ENCODE measurements at places on chromosomes 12 and 14.

GRCh38 chr14:56284641-56285040, 166.4 kb downstream of the PELI2 start:
- DNase-seq, result no peak

GRCh38 chr12:23340351-23340750, 609.1 kb downstream of the SOX5 start:
- DNase-seq, result no peak

DNA sequence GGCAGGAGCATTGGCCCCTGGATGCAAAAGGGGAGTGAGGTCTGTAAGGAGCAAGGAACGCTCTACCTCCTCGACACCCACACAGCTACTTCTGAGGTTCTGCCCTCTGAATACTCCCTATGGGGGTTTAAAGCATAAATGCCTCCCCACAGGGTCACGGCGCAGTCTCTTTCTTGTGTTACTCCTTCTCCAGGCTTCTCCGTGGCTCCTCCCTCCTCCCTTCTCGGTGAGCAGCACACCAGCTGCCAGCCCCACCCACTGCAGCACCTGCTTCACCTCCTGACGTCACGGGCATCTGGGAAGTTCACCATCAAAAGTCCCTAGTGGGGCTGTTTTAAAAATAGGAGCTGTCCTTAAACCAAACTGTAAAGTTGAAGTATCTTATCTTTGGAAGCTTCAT, 67.3 kb downstream of the SPTB start:
- DNase-seq, result no peak

GRCh38 chr14:56102941-56103340, 15.3 kb upstream of the PELI2 start:
- no peak for DNase-seq

DNA sequence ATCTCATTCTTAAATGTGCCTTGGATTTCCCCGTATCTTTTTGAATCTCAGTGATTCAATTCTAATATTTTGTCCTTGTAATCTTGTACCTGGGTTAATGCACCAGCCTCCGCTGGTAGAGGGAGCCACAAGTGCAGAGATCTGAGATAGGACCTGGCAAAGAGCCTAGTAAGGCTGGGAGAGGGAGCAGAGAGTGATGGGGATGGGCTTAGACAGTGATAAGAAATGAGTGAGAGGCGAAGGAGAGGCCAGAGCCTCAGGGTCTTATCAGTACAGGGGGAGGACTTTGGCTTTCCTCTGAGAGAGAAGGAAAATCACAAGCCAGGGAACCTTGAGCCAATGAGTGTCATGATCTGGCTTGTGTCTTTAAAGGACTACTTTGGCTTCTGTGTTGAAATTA, 30.5 kb upstream of the LMNTD1 start:
- no peak for DNase-seq

DNA sequence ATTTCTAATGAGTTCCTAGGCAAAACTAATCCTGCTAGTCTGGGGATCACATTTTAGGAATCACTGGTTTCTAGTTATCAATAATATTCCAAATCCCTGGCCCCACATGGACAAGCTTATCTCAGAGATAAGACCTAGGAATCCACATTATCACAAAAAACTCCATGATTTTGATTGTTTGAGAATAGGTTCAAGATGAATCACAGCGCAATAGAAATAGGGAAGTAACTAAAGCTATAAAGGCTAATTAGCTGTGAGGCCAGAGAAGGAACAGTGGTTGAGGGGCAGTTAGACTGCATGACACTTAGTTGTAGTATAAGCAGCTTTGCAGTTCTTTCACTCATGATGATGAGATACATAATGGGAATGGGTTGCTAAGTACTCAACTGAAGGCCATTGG, 13.1 kb upstream of the ATP5F1B start:
- no peak for DNase-seq

DNA sequence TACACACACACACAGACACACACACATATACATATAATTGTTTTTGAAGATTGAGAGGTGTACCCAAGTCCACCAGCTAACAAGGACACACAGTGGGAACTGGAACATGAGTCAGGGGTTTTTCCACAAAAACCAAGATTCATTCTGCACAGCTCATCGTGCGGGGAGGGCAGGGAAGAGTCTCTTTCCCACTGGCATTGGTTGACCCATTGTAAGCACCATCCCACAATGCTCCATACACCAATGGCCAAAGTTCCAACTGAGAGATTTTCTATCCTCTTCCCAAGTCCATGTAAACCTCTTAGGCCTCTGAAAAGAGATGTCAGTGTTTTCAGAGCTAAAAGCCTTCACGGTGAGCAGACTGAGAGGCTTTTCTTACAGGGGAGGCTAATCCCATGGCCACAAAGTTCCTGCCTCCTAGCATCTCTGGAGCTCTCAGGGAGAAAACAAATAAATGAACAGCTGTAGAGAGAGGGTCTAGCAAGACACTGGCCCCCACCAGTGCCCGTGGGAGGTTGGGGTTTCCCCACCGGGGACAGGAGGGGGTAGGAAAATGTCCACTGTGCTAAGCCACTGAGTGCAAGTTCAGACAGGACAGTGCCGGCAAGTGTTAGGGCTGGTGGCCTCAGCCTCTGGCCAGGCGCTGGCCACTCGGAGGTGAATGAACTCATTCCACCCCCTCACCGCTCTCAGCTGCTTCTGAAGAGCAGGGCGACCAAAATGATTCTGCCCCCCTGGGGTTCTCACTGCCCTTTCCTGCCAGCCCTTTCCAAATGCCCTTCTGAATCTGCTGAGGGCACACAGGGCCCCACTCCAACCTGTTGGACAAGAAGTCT, 21.5 kb upstream of the TC2N start:
- no peak for DNase-seq

DNA sequence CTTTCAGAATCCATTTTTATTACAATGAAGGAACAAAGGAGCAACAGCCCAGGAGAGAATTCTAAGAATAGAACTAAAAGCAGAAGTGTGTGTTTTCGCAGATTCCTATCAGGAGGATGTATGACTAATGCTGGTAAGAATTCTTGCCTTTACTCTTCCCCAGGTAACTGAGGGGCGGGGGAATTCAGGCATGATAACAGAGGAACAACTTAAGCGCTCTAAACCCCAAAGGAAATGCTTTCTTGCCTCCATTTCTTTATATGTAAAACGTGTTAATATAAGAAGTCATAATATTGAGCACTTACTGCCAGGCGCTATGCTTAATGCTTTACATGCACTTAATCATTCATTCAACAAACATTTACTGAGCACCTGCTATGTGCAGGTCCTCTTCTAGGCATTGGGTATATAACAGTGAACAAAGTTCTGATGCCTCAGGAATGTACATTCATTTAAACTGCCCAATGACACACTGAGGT, 4.5 kb downstream of the HCAR1 start:
- no peak for DNase-seq

DNA sequence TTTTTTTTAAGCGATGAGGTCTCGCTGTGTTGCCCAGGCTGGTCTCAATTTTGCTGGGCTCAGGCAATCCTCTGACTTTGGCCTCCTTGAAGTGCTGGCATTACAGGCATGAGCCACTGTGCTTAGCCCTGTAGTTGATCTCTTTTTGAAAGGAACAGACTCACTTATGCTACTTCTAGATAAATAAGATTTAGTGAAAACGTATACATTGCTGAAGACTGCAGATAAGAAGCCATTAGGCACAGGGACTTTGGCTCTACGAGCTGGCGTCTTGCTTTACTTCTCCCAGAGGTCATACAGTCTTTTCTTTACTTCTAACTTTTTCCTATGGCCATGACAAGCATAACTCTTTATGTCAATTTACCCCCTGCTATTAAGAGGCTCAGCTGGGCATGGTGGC, 9.4 kb downstream of the PTGR2 start:
- no peak for DNase-seq

GRCh38 chr12:94202245-94203180, 54.1 kb downstream of the PLXNC1 start:
- DNase-seq, result no peak

- DNase-seq, result no peak
Observed at GRCh38 chr12:50647479-50647878, 116.4 kb upstream of the ATF1 start.

DNA sequence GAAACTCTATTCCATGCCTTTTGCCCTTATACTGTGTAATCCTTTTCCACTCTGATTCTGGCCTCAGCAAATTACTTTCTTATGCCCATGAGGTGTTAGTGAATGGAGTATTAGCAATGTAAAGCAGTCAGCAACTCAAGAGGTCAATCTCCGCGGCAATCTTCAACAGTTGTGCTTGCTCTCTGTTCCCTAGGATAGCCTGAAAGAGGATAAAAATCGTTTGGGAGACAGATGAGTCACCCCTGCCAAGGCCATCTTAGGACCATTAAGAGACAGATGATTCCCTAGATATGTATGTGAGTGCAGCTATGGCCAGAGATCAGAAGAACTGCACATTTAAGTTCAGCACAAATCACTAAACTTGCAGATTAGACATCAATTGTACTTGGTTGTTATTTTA, 1145.8 kb downstream of the GALC start:
- no peak for DNase-seq

DNA sequence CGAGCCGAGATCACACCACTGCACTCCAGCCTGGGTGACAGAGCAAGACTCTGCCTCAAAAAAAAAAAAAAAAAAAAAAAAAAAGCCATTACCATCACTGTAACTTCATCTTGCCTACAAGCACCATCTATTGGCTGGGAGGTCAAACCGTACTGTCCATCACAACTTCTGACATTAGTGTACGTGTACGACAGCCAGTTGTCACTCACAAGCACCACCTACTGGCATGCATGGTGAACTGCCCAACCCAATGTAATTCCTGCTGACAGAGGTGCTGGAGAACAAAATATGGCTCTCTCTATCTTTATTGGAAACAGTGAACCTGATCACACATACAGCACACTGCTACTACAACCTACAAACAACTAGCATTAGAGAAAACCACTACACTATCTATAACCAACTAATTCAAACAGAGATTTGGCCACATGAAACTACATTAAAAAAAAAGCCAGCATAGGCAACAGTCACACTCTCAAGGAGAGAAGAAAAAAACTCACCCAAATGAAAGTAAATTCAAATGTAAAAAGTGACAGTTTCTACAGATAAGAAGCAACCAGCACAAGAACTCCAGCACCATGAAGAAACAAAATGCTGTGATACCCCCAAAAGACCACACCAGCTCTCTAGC, 82.3 kb downstream of the PUS7L start:
- no peak for DNase-seq

DNA sequence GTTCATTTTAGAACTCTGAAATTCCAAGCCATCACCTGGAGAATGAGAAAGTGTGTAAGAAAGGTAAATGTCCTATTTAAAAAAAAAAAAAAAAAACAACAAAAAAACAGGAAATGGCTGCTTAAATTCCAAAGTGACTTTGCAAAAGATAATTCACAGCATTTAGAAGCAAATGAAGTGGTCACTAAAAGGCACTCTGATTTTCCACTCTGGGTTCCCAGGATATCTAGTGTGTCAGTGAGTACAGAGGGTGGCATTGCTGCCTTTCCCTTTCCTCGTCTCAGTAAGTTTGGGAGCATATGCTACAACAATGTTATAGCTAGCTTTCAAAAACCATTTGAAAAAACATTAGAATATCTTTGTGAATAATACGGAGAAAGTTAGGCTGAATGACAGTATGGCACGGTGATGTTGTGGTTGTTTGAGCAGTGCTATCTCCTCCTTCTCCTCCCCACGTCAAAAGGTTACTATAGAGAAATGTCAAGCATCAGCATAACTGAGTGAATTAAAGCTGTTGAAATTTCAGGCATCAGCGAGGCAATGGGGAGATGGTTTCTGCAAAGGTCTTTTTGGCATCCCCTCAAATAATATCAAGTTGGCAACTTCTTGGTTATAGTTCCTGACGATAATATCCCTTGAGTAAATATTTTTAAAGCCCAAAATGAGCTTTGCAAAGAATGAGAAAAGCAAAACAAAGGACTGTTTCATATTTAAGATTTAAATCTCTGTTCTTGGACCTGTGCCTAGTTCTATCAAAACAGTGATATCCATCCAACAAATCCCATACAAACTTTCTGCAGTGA, 164.5 kb upstream of the E2F7 start:
- no peak for DNase-seq

DNA sequence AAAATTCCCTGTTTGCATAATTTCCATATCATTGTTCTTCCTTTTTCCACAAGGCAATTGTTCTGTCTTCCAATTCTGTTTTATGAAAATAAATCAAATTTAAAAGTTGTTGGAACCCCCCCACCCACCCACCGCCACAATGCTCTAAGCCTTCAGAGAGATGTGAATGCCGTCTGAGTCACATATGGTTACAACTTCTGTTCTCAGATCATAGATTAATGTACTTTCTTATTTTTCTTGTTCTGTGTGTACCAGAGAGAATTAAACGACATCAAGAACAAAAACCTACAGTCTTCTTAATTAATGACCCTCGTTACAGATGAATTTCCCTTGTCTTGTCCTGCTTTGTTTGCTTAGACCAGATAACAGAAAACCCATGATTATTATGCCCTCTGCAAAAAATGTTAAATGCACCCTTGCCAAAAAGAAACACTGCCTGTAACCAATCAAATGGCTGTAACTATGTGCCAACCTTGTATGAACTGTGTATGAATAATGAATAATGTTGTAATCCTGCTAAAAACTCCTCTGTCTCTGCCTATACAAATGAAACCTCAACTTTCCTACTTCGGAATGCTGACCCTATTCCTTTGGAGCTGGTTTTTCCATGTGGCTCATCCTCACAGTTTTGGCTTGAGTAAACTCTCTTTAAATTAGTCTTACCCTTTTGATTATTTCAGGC, 14.0 kb downstream of the OR6S1 start:
- no peak for DNase-seq

GRCh38 chr12:131825146-131825892, 2.9 kb upstream of the MMP17 start:
- no peak for DNase-seq

DNA sequence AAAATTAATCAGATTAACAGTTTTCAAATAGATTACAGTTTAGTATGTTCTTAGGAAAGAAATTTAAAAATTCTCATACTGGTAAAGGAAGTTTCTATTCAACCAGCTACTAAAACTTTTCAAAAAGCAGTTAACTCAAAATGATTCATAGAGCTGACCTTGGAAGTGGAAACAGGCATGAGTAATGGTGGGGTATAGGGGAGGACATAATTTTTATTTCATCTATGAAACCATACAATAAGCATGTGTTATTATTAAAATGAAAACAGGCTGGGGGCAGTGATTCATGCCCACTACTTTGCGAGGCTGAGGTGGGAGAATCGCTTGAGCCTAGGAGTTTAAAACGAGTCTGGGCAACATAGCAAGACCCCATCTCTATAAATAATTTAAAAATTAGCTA, 73.0 kb downstream of the DNAI7 start:
- no peak for DNase-seq

DNA sequence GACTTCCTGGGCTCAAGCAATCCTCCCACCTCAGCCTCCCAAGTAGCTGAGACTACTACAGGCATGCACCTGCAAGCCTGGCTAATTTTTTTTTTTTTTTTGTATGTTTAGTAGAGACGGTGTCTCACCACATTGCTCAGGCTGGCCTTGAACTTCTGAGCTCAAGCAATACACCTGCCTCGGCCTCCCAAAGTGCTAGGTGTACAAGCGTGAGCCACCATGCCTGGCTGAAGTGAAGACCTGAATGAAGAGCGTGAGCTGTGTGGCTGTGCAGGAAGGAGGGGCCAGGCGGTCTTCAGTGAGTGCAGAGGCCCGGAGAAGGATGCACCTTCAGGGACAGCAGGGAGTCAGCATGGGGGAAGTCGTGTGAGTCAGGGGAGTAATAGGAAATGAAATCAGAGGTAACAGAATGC, 14.9 kb upstream of the NFKBIA start:
- DNase-seq, result no peak

- DNase-seq, result no peak
Observed at GRCh38 chr12:124673801-124674617, 106.6 kb upstream of the NCOR2 start.

Data from stimulated activated CD4-positive, alpha-beta T cell treated with anti-CD3 and anti-CD28 coated beads, Interleukin-1b, Interleukin-23, amount 100 ng/mL, for 1 hour (primary cell).